Activated CD8-positive, alpha-beta T cell treated with anti-CD3 and anti-CD28 coated beads, Interleukin-2, amount 10 ng/mL, durations not matched to agents 7 days and 5 days (primary cell): ENCODE measurements at places on chromosomes 13 and 19.

- DNase-seq, result no peak
Measured at GRCh38 chr19:48400018-48400742, 6.7 kb downstream of the GRIN2D start.

- DNase-seq, result no peak
Measured at GRCh38 chr13:89372193-89372592, 1701.0 kb downstream of the SLITRK5 start.

DNA sequence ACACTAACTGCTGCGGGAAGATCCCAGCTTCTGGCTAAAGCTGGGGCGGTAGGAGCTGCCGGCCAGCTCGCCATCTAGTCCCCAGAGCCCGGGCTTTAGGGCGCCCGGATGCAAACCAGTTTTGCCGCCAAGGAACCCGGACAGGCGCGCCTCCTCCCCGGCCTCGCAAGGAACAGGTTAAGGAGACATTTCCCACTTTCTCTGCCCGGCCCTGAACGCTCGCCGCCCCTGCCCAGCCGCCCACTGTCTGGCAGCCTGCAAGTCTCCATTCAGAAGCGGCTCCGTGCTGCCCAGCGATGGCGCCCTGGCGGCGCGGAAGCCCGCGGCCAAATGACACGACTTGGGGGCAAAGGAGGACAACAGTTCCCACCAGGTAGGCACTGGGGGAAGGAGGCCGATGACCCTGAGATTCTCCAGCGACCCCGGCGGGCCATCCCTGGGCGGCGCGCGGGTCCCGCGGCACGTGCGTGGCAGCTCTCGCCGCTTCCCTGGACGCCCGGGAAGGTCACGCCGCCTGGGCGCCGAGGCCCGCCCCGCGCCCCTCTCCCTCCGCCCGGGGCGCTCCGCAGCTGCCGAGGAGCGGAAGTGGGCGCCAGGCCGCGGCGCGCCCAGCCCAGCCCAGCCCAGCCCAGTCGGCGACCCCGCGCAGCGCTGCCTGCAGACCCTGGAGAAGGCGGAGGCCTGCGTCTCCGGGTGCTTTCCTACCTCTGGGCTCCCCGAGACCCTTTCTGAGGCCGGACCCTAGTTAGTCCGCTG is 42.2 kb upstream of the HNRNPA1L2 start:
- DNase-seq, result no peak

DNA sequence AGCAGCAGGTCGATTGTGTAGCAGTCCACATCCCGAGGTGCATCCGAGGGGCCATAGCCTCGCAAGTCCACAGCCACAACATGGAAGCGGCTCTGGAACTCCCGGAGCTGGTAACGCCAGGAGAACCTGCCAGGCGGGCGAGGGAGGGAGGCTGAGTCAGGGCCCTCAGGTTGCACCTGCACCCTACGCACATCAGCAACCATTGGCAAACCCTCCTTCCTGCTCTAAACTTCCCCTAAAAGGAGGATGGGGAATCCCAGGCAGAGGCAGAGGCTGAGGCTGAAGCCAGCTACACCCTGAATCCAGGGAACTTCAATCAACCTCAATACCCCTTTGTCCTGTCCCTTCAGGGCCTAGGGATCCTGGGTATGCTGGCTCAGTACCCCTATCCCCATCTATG is 977 bp downstream of the EPHX3 start:
- no peak for DNase-seq

- DNase-seq, result peak; percentile 62
Measured at GRCh38 chr19:6423499-6424194, 964 bp downstream of the KHSRP start.

DNA sequence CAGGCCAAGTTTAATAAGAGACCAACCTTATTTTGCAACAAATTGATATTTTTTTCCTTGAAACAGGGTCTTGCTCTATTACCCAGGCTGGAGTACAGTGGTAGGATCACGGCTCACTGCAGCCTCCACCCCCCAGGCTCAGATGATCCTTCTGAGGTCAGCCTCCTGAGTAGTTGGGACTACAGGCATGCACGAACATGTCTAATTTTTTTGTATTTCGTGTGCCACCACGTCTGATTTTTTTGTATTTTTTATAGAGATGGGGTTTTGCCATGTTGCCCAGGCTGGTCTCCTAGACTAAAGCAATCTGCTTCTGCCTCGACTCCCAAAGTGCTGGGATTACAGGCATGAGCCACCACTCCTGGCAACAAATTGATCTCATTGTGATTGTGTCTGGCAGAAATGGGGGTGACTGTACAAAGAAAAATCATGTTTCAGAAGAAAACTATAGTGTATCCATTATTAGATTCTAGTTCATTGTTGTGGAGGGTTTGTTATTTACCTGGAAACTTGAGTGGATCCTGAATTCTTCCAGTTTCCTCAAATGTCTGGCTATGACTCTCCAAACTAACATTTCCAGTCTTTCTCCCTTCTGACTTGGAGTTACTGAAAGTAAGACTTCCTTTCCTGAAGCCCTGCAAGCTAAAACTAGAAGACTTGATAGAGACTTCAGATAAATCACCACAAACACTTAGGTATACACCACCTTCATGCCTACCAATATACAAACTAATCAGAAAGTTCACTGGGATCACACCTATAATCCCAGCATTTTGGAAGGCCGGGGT is 17.3 kb upstream of the AKT2 start:
- DNase-seq, result no peak

DNA sequence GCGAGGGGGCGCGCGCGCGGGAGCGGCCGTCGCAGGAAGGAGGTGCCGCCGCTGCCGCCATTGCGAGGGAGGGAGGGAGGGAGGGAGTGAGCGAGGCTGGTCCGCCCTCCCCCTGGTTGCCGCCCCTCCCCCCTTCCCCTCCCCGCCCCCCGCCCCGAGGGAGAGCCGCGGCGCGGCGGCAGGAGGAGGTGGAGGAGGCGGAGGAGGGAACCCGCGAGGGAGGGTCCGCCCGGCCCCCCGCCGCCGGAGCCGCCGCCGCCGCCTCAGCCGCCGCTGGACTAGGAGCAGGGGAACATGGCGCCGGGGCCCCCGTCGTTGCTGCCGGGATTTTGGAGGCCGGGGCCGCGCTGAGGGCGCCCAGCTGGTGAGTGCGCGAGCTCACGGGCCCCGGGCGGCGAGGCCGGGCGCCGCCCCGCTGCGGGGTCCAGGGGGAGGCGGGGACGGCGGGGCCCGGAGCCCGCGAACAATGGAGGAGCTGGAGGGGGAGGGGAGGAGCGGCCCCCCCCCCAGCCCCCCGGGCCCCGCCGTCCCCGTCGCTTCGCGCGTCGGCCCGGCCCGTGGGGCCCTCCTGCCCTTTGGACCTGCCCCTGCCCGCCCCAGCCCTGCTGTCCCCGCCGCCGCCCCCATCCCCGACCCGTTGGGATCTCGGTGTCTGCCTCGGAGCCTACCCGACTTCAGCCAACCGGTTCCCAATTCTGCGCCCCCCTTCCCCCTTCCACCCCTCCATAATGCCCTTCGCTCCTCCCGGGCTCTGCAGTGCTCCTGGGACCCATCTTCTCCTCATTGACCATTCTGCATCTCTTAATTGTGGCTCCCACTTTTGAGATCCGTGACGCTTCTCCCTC is at the start of gene ARHGAP35:
TSS of gene ARHGAP35 (plus strand) at position 152 of the 845 bp plus-strand sequence. CDS start 57,679 bp downstream, outside the sequence.
- peak; percentile 33 for DNase-seq

DNA sequence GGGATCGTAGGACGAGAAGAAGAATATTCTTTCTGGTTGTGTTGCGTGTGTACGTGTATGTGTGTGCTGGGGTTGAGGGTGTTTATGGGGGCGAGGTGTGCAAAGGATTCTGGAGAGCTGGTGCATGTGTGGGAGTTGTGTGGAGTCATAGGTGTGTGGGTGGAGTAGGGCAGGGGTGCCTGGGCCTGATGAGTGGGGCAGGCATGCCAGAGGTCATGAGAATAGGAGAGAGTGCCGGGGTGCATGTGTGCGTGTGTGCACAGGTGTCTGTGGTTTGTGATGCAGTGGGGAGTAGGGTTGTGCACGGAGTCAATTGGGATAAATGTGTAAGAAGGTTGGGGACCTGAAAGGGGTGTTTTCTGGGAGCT is 649 bp downstream of the TMEM91 start:
- no peak for DNase-seq
